Activated CD4-positive, alpha-beta memory T cell treated with anti-CD3 and anti-CD28 coated beads for 36 hours (primary cell): ENCODE measurements at places on chromosomes 6 and 20. TPM values are rescaled to one million over a fixed set of nuclear protein-coding genes. Genes with fewer than 3 reads are reported as not detected.

DNA sequence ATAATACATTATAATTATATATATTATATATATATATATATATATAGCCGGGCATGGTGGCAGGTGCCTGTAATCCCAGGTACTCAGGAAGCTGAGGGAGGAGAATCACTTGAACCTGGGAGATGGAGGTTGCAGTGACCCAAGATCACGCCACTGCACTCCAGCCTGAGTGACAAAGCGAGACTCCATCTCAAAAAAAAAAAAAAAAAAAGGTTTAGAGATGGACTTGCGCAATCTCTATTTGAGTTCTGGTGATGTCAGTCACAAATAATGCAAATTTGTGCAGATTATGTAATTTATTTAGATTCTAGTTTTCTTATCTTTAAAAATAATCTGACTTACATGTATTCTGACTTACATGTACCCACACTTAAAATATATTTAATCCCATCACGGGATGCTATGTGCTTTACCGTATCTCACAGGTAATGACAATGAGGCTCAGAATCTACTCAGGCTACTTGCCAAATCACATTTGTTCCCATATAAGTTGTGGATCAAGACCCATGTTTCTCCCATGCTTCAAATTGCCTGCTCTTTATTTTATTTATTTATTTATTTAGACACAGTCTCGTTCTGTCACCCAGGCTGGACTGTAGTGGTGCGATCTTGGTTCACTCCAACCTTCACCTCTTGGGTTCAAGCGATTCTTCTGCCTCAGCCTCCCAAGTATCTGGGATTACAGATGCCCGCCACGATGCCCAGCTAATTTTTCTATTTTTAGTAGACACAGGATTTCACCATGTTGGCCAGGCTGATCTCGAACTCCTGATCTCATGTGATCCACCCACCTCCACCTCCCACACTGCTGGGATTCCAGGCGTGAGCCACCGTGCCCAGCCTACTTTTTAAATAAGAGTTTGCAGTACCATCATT, 7.6 kb upstream of the UST start:
- H3K27ac ChIP-seq = no peak overlapping the region
- H3K4me3 ChIP-seq = no peak overlapping the region
- no peaks in the 10 kb centered on the region for H3K27me3 ChIP-seq
- DNase-seq = no peak
- H3K36me3 ChIP-seq = no peaks in the 10 kb centered on the region
- peaks cover 8% of the 10 kb centered on the region for H3K4me1 ChIP-seq

DNA sequence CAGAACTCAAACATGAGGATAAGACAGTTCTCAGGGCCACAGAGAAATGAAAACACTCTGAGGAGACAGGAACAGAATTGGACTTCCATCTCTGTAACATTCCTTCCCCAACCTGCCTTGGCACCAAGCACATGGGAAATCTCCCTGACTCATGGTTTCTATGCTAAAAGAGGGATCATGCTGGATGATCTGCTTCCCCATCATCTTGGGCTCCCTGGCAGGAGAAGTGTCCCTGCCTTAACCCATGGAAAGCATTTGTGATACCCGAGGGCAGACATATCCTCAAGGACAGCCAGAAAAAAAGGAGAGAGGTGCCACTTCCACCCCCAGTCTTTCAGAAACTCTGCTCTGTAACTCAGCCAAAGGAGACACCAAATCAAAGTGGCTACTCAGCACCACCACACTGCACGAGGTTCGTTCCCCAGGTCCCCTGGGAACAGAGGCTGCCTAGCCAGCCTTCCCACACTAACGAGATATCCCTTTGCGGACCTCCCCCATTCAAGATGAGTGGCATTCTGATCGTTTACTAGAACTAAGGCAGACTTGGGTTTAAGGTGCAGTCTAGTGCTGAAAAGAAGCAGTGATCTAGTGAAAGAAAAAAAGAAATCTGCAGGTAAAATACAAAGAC, 34.8 kb downstream of the BLOC1S5 start:
- H3K27ac ChIP-seq = no peak overlapping the region
- DNase-seq = no peak
- peaks cover 32% of the 10 kb centered on the region for H3K36me3 ChIP-seq
- no peaks in the 10 kb centered on the region for H3K27me3 ChIP-seq

DNA sequence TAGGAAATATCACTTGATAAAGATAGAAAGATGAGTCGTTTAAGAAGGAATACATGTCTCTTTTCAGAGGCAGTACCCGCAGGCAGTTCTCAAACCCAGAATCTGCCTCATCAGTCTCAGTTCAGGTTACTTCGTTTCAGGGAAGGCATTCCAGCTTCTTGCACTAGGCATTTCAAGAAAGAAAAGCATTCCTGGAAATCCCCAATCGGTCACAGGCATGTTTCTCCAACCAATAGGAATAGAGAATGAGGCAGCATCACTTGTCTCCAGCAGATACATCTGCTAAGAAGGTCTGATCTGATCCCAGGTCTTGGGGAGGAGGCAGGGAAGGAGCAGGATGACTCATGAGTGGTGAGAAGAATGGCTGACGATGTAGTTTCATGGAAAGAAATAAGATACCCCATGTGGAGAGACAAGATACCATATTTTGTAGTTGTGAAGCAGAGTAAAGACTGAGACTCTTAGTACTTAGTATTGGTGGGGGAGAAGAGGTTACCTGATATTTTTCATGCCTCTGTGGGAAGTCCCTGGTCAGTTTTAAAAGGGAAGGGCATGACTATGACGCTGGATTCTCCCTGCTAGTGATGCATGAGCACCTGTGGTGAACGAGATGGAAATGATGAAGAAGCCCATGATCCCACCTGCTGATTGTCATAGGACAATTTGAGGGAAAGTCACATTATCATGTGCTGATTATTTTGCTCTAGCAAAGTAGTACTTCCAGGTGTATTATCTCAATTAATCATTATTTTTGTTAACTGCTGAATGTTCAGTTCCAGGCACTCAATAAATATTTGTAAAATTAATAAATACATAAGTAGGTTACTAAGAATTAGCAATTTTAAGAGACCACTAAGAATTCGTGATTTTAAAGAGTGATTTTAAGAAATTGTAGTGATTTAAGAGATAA, 20.3 kb upstream of the HLA-DRB1 start:
- peaks cover 14% of the 10 kb centered on the region for H3K4me1 ChIP-seq
- H3K4me3 ChIP-seq = no peak overlapping the region
- H3K36me3 ChIP-seq = no peaks in the 10 kb centered on the region
- peak; percentile 46 for DNase-seq
- no peak overlapping the region for H3K27ac ChIP-seq

HLA-DQA2 gene
- total RNA-seq = not detected

GRCh38 chr6:46390153-46390876, 100.9 kb downstream of the RCAN2 start:
- H3K27me3 ChIP-seq = peaks cover 7% of the 10 kb centered on the region
- no peak for DNase-seq
- H3K27ac ChIP-seq = no peak overlapping the region
- H3K4me1 ChIP-seq = no peaks in the 10 kb centered on the region
- H3K4me3 ChIP-seq = no peak overlapping the region
